ENCODE measurements at places on chromosomes 13 and 19.

- DNase-seq, result no peak
Measured at GRCh38 chr19:8333767-8334457, 9.2 kb downstream of the KANK3 start.

DNA sequence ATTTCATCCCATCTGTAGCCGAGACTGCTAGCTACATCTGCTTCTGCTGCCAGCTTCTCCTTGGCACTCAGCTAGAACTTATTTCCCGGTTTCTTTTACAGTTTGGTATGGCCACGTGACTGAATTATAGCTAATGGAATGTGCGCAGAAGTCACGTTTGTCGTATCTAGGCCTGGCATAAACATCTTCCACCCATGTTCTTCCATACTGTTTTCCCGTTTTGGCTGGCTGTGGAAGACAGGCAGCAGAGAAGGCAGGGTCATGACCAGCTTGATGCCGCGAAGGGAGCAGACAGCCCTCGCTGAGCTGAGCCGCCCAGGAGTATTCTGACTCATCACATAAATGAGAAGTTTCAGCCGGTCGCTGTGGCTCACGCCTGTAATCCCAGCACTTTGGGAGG, 186.7 kb downstream of the RFC3 start:
- DNase-seq, result no peak

- no peak for DNase-seq
Measured at GRCh38 chr13:112526146-112526853, 61.7 kb downstream of the TUBGCP3 start.

GRCh38 chr13:93751117-93751516, 524.5 kb downstream of the GPC6 start:
- no peak for DNase-seq

Measured in hematopoietic multipotent progenitor cell treated with erythropoietin and hydrocortisone succinate and interleukin-3 and kit ligand, for 4 days (in vitro differentiated cells).